ENCODE measurements at places on chromosomes 5 and 9.

DNA sequence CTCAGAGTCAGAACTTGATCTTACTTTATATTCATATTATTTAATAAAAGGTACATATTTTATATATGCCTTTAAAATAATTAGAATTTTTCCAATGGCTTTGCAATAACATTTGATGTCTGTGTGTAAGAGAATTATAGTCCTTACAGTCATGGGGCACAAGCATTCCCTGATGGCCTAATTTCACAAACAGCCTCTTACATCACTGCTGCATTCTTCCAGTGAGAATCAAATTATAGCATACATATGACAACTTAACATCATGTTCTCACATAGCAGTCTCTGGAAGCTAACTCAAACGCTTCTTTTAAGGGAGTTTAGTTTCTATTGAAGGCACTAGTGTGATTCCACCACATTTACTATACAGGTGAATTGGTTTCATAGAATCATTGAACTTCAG, 15.3 kb upstream of the PRUNE2 start:
- no peak for DNase-seq

DNA sequence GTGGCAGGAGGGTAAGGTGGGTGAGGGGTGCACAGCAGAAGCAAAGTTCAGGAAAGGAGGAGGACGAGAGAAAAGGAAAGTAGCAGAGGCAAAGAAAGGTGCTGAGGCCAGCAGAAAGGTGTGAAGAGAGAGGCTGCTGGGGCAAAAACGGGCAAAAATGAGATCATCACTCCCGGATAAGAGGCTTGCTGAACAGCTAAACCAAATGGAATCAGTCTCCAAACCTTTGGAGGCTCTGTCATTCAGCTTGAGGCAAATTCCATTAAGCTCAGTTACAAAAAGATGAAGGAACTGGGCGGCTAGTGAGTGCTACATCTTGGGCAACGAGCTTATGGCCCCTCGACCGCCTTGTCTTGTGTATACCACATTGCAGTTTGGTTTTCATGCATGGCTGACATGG, 136.4 kb downstream of the FSTL4 start:
- no peak for DNase-seq

GRCh38 chr5:111211341-111211740, 12.8 kb upstream of the CAMK4 start:
- DNase-seq, result no peak

- no peak for DNase-seq
These were observed 4.6 kb downstream of the TGFBR1 start for GRCh38 chr9:99109522-99109921.

Data from effector CD4-positive, alpha-beta T cell (primary cell).